ENCODE measurements at places on chromosomes 5 and 9.

GRCh38 chr9:1052365-1053281, 2.5 kb downstream of the DMRT2 start:
- DNase-seq: no peak

DNA sequence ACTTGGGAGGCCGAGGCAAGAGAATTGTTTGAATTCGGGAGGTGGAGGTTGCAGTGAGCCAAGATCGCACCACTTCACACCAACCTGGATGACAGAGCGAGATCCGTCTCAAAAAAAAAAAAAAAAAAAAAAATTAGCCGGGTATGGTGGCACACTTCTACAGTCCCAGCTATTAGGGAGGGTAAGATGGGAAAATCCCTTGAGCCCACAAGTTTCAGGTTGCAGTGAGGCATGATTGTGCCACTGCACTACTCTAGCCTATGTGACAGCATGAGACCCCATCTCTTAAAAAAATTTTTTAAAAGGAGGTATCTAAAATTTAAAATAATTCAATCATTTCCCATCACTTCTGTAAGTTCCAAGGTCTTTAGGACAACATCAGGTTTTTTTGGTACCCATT, 26.0 kb downstream of the PSIP1 start:
- no peak for DNase-seq

DNA sequence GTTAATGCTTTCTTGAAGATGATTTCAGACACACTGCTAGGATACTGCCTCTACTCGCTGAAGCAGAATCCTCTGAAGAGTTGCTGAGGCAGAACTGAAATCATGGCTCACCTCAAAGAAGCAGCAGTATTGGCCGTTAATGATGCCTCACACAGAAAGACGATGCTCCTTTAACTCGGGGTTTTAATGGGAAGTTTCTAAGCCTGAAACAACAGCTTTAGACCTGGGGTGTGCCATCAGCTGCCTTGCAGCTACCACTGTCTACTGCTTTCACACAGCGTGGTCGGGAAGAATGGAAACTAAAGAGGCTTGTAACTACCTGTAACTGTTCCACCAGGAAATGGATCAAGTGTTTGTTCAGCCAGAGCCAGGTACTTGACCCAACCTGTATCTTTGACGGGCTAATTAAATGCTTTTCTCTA, at the start of gene CTXN3:
CTXN3 (plus strand) TSS at position 65 of the 422 bp plus-strand sequence. CDS start 8,440 bp downstream, outside the sequence.
- DNase-seq: no peak

GRCh38 chr9:91346644-91347043, 15.1 kb downstream of the AUH start:
- DNase-seq: no peak

- DNase-seq: no peak
Measured at GRCh38 chr9:126424511-126424910, 97.9 kb downstream of the MVB12B start.
